ENCODE measurements at places on chromosomes 4 and X.

- no peak for DNase-seq
Observed at GRCh38 chr4:102823897-102824296, 3.5 kb downstream of the UBE2D3 start.

DNA sequence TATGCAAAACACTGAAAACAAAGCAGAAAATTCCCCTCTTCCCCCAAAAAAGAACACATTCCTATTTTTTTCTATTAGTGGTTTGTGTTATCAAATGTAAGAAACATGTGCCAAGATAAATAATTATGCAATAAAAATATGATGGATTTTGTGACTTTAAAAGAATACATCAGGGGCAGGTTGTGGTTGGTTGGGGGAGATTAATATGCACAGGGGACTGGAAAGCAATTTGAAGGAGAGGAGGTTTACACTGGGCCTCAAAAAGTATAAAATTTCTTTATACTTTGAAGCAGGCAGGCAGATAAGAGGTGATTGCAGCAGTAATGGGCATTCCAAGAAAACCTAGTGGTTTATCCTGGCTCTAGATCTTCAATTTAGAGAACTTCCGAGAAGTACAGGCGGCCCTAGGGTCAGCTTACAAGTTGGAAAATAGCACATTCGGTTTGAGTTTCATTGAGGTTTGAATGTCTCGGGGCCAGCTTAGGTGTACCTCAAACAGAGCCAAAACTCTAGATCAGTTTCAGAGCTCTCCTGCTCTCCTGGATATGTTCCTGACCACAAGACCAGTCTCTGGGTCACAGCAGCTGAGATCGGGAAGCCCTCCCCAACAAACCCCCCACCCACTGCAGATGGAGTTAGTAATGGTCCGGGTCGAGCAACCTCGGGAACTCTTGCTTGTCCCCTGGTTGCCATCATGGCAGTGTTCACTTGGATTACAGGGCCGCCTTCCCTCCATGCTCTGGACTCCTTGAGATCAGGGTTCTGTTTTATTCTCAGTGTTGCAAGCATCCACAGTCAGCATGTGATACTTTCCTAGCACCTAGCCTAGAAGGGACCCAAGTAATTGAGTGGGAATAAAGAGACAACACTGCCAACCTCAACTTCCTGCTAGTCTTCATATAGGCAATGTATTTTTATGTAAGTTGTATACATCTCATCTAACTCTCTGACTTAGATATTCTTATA, 112.1 kb upstream of the DDIT4L start:
- no peak for DNase-seq

DNA sequence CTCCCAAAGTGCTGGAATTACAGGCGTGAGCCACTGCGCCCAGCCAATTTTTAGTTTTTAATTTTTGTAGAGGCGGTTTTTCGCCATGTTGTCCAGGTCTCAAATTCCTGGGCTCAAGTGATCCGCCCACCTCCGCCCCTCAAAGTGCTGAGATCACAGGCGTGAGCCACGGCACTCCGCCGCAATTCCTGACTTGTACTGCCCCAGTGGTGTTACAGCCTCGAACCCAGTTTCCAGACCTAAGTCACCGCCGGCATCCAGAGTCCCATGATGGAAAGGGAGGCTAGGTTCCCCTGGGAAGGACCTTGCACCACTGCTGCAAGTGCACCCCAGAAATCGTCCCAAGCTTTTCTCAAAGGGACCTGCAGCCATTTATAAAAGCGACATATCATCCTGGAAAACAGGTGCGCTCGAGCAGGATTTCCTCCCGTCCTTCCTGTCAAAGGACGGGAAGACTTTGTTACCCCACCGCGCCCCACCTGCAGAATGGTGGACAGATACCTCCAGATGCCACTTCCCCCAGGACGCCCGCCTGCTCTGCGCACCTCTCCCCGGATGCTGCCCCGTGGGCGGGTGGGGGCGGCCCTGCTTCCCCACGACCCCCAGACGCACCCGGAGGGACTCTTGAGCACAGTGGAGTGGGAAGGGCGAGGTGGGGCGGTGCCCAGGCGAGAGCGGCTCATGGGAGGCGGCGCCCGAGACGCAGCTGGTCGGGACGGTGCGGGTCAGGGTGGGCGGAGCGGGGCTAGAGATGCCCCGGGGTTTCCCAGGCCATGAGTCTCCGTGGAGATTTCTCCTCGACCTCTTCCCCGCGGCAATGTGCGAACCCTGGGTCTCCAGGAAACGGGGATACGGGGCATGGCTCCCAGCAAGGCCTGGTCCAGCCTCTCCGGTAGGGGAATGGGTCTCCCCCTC, 947 bp upstream of the RPL10 start:
- DNase-seq = peak; percentile 86

DNA sequence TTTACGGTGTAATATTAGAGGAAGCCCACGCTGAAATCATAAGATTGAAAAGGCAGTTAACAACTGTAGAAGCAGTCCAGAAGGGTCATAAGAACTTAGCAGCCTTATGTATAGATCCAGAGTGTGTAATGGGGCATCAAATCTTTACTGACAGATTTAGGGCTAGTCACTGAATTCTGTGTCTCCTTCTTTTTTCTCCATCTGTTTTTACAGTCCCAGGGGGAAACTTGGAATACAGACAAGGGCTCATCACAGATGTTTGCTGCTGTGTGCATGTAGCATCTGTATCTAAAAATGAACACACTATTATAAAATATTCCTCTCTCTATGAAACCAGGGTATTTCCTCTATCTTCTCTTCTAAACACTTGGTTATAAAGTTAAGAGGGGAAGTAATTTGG, 43.9 kb downstream of the CYSLTR1 start:
- DNase-seq = no peak

DNA sequence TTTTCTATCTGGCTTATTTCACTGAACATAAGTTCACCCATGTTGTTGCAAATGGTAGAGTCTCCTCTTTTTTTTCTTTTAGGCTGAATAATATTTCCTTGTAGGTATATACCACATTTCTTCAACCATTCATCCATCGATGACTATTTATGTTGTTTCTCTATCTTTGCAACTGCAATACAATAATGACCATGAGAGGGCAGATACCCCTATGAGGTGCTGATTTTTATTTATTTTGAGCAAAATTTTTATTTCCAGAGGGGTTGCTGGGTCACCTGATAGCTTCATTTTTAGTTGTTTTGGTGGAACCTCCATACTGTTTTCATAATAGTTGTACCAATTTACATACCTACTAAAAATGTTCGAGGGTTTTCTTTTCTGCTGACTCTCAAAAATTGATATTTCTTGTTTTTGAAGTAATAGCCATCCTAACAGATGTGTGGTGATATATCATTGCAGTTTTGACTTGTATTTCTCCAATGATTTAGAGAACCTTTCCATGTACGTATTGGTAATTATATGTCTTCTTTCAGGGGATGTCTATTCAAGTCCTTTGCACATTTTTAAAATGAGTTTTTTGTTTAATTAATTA, 1697.0 kb downstream of the PCDH7 start:
- DNase-seq = no peak

DNA sequence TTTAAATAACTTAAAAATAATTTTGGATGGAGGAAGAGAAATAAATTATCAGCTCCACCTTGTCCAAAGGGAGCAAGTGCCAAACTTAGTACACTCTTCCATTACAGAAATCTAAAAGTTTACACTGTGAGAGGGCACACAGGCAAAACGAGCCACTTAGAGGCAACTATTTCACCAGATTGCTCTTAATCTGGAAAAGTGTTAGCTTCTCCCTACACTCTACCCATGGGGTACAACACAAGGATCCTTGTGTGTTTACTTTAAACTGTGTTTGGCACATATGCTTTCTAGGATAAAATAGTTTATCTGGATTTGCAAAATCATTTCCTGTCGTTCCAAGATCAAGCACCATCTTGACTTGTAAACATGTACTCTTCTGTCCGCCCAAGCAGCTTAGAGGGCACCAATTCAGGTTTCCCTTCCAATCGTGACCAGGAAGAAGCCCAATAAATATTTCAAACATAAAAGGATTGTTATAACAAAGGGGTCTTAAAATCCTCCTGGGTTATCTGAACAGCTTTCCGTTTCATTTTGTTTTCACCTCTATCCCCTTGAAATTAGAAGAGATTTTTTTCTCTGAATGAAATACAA, 29.0 kb upstream of the KDR start:
- no peak for DNase-seq

DNA sequence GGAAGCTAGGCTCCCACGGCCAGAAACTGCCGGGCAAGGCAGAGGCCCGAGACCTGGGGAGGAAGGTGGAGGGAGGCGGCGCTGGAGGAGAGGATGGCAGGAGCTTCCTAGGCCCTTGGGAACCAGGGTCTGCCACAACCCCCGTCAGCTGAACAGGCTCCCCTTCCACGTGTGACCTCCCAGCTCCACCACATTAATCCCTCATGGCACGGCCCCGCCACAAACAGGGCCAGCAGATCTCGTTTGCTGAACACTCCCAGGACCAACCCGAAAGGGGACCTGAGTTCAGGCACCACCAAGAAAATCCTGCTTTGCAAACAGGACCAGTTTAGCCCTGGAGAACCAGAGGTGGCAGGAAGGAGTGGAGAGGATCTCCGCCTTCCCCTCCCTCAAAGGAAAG, 62.7 kb downstream of the FHDC1 start:
- DNase-seq = no peak

- no peak for DNase-seq
Observed at GRCh38 chrX:151973060-151973661, 1.3 kb downstream of the GABRE start.

- DNase-seq = peak; percentile 11
Observed at GRCh38 chrX:15441464-15441863, 51.7 kb downstream of the PIR start.

DNA sequence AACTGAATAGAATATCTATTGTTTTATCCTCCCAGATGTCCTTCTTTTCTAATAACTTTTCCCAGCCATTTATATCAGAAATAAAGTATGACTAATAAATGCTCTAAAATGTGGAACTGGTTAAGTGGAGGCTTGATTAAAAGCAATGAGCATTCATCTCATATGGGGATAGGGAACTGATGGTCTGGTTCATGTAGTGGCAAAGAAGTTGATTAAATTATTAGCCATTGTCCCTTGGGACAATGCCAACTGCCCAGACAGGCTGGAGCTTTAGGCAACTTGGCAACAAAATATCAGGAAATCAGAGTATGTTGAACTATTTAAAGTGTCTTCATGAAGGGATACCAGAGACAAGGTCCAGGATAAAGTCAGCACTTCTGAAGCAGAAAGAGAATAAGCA, 24.2 kb downstream of the TRO start:
- DNase-seq = no peak

GRCh38 chr4:152011469-152011868, 250.7 kb upstream of the GATB start:
- DNase-seq = no peak

DNA sequence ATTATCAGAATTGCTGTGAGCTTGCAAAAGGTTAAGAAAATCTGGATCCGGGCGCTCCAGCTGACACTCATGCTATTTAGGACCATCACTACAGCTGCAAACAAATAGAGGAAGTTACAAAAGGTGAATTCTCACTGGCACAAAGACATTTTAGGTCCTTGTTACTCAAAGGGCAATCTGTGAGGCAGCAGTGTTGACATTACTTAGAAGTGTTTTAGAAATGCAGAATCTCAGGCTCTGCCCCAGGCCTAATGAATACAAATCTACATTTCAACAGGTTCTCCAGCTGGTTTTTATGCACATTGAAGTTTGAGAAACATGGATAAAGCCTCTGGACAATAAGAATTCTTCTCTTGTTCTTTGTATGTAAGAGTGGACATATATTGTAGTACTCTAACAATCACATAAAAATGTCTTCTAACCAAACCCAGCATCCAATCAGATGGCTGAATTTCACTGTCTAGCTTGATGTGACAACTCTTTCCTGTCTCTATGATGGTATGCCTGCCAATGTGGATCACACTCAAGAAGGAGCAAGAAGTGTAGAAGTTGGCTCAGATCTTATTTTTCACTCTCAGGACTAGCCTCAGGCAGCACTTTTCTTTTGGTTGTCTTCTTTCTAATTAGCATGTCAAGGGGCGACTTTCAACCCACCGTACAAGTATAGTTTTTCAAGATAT, 18.8 kb downstream of the SLC7A11 start:
- DNase-seq = no peak

DNA sequence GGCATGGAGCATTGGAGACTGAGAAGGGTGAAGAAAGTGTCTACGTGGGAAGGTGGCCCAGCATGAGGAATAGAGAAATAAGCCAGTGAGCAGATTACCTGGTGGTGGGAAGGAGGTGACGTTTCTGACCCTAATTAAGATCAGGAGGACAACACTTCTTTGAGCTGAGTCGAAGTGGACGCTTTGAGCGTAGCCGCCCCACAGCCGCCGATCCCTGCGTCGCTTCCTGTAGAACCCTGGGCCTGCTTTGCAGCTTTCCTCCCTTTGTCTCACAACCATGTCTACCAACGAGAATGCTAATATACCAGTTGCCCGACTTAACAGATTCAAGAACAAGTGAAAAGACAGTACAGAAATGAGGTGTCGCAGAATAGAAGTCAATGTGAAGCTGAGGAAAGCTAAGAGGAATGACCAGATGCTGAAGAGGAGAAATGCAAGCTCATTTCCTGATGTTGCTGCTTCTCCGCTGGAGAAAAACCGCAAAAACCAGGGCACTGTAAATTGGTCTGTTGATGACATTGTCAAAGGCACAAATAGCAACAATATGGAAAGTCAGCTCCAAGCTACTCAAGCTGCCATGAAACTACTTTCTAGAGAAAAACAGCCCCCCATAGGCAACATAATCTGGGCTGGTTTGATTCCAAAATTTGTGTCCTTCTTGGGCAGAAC, 6.4 kb upstream of the ANTXR2 start:
- no peak for DNase-seq

GRCh38 chr4:16125571-16126445, 42.0 kb upstream of the PROM1 start:
- DNase-seq = no peak

DNA sequence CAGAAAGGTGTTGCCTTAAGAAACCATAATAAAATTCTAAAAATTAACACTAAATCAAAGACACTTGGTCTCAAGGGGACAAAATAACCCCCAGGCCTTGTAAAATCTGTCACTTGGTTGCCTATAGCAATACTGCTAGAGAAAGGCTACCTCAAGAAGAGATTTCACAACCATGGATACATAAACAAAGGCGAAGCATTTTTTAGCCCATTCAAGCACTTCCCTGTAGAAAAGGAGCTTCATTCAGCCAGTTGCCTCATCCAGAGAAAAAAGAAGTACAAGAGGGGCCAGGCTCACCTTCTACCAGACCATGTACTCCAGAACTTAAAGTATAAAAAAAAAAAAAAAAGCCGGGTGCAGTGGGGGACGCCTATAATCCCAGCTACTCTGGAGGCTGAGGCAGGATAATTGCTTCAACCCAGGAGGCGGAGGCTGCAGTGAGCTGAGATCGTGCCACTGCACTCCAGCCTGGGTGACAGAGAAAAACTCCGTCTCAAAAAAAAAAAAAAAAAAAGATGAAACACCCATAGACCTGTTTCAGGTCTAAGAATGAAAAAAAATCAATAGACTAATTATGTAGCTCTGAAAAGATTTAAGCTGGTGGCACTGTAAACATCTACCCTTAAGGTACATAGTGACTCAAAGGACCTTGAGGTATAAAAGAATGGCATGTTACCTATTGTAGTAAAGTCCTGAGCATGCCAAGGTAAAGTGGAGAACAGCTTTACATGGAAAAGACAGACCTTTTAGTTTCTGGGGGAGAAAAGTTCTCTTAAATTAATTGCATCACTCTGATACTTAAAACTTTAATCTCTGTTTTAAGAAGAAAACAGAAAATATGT, 18.0 kb downstream of the RUFY3 start:
- DNase-seq = no peak
